Immature natural killer cell (primary cell): ENCODE measurements at places on chromosomes 7 and 10.

GRCh38 chr10:120599200-120599724 lies 142.2 kb downstream of the PLPP4 start:
- DNase-seq: no peak

DNA sequence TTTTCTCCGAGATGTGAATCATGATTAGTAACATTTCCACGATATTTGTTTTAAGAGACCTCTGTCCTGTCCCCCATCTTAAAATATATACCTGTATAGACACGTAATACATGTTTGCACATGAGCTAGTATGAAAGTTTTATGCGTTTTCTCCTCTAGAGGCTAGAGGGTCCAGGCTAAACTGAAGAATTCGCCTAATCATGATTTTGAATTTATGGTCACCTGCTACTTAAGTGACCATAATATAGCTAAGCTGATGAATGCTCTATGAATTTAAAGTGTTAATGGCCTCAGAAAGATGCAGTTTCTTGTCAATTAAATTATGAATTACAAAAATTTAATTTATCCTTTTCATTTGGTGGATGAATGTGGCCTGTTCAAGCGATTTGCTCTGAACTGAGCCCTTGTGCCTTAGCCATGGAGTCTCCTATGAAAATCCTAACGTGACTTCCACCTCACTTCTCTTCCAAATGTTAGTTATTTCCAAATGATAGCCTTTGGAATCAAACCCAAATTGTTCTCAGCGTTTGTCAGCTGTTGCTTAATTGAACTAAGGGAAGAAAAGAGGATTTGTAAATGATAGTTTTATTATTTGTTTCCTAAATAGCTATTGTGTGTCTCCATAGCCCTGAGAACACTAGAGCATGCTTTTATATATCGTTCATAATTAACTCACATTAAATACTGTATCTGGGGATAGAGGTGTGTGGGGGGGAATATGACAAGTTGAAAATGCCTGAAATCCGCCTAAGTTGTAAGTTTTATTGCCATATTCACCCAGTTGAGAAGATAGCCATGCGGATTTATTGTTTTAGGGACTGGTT lies 2.3 kb downstream of the CELF2 start:
- no peak for DNase-seq

DNA sequence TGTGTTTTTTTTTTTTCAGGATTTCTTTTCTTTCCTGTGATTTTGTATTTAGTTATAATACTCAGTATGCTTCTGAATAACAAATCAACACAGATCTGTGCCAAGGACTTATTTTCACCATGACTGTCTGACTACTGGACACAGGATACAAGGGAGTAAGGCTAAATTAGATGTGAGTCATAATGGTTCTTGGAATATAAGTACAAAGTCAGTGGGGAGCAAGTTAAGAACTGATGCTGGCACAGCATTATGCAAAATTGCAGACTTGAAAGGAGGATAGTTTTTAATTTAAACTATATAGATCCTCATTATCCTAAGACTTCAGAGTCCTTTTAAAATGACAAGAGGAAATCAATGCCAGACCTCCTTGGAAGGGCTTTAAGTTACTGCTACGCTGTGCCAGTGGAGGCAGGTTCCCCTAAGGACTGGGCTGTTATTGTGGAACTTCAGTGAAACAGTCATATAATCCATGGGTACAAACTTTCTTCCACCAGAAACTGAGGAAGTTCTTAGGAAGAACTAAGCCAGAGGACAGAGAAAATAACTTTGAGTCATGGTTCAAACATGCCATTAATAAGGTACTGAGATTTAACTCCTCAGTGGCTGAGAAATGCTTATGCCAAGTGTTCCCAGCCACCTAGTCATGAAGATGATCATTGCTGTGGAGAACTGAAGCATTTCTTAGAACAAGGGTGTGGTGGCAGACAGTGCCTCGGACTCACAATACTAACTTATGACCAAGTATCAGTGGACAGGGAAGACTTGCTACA lies 531.2 kb downstream of the HTR7 start:
- DNase-seq: no peak

- no peak for DNase-seq
Observed at GRCh38 chr10:98301664-98302319, 33.8 kb upstream of the LOXL4 start.

GRCh38 chr7:135147899-135148721 lies at the start of gene TMEM140:
TMEM140 (plus strand) TSS chr7:135148072; CDS start chr7:135164442, 16,370 bp downstream.
- DNase-seq: peak; percentile 70

GRCh38 chr7:81573932-81574331 lies 195.9 kb downstream of the HGF start:
- DNase-seq: no peak

GRCh38 chr7:80313067-80313626 lies 178.5 kb downstream of the GNAI1 start:
- DNase-seq: peak; percentile 13

DNA sequence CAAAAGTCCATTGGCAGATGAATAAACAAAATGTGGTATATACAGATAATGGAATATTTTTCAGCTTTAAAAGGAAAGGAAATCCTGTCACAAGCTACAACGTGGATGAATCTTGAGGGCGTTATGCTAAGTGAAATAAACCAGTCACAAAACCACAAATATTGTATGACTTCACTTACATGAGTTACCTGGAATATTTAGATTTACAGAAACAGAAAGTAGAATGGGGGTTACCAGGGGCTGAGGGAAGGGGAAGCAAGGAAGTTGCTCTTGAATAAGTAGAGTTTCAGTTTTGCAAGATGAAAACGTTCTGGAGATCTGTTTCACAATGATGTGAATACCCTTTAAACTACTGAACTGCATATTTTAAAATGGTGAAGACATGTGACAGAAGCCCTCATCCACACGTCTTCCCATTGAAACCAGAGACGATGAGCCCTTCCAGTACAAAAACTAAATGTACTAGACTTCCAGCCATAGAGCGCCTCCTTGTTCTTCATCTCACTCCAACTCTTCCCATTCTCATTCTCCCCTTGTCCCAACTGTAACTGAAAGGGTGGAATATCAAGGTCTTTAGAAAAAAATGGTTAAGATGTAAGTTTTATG lies 62.4 kb downstream of the MICU1 start:
- no peak for DNase-seq

DNA sequence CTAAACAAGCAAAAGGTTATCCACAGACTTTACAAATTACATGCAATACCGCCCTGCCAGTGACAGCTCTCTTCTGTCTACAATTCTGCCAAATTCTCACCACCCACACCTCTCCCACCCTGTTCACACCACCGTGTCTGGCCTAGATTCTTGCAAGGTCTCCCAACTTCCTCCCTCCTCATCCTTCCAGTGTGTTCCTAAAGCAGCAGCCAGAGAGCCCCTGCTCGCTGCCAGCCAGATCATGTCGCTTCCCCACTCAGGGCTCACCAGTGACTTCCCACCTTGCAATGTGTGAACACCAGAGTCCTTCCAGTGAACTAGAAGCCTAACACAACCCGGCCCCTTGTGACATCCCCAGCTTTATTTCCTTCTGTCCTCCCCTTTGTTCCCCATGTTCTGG lies 121.6 kb downstream of the HECW1 start:
- no peak for DNase-seq

GRCh38 chr10:67696029-67696428 lies at the start of gene CTNNA3:
CTNNA3 (minus strand) TSS chr10:67696195.
- no peak for DNase-seq

- DNase-seq: no peak
Observed at GRCh38 chr10:7340179-7340874, 70.5 kb downstream of the SFMBT2 start.

GRCh38 chr7:111521660-111522059 lies 40.6 kb downstream of the IMMP2L start:
- DNase-seq: no peak

DNA sequence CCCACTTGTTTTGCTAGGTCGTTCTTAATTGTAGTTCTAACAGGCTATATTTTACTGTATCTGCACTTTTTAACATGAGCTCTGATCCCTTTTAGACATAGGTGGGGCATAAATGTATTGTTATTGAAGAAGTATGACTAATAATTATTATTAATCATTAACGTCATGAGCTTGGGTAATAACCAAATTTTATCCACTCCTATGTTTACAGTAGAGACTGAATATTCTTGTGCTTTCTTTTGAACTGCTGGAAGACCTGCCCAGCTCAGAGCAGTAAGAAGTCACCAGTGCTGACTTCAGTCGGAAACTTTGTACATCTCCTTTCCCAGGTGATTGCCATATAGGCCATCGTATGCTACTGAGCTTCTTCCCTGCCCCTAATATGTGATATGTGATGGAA lies 18.7 kb downstream of the PKD2L1 start:
- DNase-seq: no peak

- no peak for DNase-seq
Observed at GRCh38 chr7:30424506-30424905, 54.1 kb downstream of the NOD1 start.

- DNase-seq: no peak
Observed at GRCh38 chr7:41584746-41585145, 118.1 kb downstream of the INHBA start.

DNA sequence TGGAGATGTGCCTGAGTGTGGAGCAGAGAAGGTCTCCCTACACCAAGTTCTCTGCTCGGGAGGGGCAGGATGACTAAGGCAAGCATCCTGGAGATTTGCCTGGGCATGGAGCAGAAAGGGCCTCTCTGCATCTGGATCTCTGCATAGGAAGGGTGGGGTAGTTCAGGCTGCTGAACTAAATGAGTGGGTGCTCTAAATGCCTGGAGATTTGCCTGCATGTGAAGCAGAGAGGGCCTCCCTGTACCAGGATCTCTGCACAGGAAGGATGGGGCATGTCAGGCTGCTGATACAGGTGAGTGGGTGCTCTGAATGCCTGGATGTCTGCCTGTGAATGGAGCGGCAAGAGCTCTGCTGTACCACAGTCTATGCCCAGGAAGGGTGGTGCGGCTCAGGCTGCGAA lies 680.7 kb downstream of the SUGCT start:
- no peak for DNase-seq

- DNase-seq: no peak
Observed at GRCh38 chr7:130994378-130995115, 260.5 kb upstream of the KLF14 start.

- DNase-seq: no peak
Observed at GRCh38 chr7:84277628-84278224, 83.1 kb upstream of the SEMA3A start.

DNA sequence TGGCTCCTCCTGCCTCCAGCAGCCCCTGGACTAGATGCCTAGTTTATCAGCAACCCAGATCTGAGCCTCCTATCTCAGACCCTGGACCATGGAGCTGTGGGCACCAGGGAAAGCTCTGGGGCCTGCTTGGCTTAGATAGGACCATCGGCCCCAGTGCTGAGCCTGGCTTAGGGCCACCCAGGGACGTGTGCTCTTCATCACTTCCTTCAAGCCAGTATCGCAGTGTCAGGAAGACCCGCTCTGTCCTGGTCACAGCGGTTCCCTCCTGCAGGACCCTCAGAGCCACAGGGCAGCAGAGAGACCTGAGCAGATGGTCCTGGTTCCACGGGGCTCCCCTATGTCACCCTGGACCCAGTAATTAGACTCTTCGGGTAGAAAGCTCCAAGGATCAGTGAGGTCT lies 105.7 kb upstream of the FAM20C start:
- no peak for DNase-seq

DNA sequence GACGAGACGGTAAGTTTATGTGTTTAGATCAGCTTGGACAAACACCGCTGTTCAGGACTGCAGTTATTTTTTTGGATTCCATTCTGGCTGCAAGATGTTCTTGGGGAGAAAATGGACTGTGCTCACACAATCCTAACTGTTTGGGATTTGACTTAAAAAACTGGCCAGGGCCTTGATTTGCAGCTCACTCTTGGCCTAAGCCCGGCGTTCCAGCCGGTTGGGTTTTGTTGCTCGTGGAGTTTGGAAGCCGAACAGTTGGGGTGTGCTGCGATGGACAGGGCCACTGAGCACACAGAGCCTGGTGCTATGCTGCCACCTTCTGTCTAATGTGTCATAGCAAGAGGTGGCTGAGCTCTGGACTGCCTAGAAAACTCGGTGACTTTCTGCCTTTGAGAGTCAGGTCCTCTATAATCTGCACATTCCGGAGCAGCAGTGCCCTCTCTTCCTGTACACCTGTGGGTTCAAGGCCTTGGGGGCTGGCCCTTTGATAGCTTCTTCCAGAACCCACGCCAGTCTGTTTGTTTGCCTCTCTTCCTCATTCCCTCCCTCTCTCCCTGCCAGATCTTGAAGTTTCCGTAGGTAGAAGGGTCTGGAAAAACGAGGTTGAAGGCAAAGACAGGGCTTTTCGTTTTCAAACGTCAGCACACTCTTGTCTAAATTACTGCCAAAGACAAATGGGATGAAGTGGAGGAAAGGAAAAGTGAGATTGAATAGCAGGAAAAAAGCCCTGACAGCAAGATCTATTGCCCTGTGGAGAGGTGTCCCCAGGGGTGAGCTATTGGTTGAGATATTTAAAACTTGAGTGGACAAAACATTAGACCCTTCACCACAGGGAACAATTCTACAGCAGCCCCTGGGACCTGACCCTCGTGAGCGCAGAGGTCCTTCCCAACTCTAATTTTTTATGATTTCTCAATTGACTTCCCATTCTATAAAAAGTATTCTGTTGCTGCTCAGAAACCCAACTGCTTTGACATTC lies 167.5 kb upstream of the HABP2 start:
- DNase-seq: peak; percentile 64

DNA sequence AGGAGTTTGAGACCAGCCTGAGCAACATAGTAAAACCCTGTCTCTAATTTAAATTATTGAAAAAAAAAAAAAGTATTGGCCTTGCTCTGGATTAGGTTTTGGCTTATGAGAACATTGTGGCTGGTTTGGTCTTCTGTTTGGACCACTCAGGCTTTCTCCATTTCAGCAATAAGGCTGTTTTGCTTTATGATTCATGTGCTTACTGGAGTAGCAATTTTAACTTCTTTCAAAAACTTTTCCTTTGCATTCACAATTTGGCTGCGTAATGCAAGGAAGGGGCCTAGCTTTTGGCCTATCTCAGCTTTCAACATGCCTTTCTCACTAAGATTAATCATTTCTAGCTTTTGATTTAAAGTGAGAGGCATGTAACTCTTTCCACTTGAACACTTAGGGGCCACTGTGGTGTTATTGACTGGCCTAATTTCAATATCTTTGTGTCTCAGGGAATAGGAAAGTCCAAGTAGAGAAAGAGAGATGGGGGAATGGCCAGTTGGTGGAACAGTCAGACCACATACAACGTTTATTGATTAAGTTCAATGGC lies 38.0 kb upstream of the SRPK2 start:
- no peak for DNase-seq

DNA sequence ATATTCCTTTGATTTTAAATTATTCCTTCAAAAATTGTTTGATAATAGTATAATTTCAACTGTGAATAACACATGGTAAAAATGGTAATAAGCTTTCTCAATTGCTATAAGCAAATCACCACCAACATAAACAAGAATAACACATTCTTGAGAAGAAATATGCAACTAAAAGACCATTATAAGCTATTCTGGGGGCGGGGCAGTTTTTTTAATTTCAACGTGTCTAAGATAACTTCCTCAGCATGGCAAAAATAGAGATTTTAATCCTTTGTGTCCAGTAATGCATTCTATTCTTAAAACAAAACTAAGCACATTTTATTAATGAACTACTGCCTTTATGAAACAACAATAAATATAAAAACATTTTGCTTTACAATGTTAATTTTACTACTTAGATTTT lies 1.5 kb downstream of the DNAJC12 start:
- no peak for DNase-seq
